K562 (cell line): ENCODE measurements at places on chromosomes 7 and 10.
A peak's percentile ranks its signal among the peaks of the same experiment; 100 is the strongest.

GRCh38 chr7:4849390-4849789 lies 12.4 kb downstream of the PAPOLB start:
- peak; percentile 64 for DNase-seq

DNA sequence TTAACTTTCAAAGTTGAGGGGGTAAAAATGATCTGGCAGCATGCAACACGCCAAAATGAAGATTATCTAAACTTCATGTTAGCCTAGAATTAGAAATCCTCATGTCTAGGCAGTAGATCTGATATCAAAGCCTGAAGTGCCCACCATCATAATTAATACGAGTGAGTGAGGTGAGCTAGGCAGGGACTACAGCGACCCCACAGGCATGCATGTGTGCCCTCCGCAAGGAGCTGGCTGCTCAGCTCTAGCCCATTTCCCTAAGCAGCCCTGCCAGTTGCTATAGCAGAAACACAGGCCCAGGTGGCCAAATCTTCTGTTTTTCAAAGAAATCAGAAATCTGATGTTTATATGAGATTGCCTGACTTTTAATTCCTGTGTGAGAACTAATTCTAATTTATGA lies 93.1 kb upstream of the IFRD1 start:
- DNase-seq: no peak

GRCh38 chr7:70470746-70471145 lies 661.2 kb upstream of the GALNT17 start:
- no peak for DNase-seq

DNA sequence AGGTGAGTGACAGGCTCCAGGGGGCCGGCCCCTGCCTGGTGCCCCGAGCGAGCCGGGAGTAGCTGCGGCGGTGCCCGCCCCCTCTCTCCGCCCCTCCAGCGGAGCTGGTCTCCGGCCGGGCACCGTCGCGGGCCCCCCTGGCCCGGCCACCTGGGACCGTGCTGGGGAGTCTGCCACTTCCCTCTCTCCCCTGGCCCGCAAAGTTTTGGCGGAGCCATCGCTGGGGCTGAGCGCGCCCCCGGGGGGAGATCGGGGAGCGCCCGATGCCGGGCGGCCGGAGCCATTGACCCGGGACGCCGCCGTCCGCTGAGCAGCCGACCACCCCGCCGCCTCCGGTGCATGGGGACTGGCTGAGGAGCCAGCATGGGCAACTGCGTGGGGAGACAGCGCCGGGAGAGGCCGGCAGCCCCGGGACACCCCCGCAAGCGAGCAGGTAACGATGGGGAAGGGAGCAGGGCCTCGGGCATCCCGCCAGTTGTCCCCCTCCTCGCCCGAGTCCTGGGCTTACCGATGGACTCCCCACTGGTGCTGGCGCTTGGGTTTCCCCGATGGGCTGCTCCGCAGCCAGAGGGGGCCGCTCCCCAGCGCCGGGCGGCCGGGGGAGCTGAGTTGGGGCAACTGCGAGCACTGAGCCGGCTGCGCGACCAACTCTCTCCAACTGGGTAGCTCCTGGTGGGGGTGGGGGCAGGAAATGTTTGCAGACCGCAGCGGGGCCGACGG lies at the start of gene UBTD1:
Gene UBTD1 (plus strand): TSS at position 84 of the 720 bp plus-strand sequence. CDS start 280 bp downstream, at position 364.
- DNase-seq: peak; percentile 17

- DNase-seq: no peak
Measured at GRCh38 chr7:21193895-21194294, 234.0 kb upstream of the SP4 start.

DNA sequence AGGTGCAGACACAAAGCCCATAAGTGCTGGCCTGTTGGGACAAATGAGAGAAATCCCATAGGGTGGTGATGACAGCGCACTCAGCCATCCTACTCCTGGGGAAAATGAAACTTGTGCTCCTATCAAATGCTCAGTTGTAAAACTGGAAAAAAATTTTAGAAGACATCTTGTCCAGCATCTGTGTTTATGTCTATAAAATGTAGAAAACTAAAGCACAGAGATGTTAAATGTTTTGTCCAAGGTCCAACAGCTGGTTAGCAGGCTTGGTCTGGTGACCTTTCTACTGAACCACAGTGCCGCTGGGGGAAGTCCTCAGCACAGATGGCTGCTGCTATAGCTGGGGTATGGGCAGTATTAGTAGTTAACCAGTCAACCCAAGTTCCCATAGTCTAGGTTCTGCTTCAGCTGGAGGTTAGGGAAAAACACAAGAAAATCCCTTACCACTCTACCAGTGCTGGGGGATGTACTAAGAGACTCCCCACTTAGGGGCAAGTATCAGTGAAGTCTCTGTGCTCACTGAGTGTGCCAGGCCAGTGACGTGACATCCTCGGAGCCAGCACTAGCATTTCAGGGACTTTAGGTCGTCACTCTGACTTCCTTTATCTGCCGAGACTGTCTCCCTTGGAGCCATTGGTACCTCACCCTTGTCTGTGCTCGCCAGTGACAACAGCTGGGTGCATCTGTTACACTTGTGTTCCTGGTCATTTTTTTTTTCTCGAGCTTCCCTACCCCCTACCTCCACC lies 1.9 kb downstream of the TSPAN33 start:
- no peak for DNase-seq

DNA sequence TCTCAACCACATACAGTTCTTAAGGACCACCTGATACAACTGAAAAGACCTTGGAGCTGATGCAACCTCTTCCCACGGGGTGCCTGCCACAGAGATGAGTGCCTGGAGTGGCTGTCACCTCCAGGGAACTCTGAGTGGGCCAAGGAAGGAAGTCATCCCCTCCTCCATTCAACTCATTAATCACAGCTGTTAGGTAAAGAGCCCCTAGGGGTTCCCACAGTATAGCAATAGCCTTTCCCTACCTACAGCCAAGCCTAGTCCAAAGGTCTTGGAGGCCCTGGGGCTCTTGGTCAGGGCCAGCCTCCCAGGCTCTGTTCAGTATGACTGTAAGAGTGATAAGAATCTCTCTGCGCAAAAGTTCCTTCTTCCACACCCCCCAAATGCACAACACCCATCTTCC lies 70.4 kb upstream of the NFE2L3 start:
- DNase-seq: no peak

DNA sequence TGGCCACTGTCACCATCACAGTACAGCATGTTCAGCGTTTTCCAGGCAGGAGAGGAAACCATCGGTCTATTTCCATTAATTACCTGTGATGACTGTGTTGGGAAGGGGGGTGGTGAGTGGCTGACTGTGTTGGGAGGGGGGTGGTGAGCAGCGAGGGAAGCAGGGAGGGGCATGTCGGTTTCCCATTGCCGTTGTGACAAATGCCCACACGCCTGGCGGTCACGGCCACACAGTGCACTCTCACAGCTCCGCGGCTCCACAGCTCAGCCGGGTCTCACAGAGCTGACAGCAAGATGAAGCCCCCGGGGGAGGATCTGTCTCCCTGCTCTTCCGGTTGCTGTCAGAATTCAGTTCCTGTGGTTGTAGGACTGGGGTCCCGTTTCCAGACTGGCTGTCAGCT lies 39.0 kb downstream of the AP5Z1 start:
- no peak for DNase-seq

DNA sequence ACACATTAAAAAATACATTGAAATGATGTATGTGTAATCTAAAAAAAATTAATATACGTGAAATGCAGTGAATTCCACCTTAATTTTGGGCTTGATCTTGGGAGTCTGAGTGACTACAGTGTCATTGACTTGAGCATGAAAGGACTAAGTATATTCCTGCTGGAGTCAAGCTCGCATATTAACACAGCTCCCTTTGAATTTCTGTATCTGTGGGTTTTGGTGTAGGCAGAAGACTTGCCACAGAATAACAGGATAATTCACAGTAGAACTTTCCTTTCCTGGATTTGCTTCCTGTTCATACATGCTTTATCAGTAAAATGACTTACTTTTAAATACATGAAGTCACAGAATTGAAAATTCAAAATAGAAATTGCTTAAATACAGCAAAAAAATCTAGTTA lies 55.3 kb downstream of the PPP1R9A start:
- no peak for DNase-seq

GRCh38 chr7:97025983-97026714 lies 1.5 kb upstream of the DLX5 start:
- no peak for DNase-seq

GRCh38 chr10:129694184-129694583 lies 227.1 kb downstream of the MGMT start:
- no peak for DNase-seq

- DNase-seq: no peak
Measured at GRCh38 chr7:12596225-12596790, 25.8 kb downstream of the SCIN start.

- DNase-seq: no peak
Measured at GRCh38 chr7:44787041-44787440, 9.4 kb upstream of the PPIA start.

- peak; percentile 99 for DNase-seq
Measured at GRCh38 chr10:71805776-71806703, 32.7 kb upstream of the VSIR start.

GRCh38 chr10:132788180-132788830 lies 2.4 kb upstream of the NKX6-2 start:
- no peak for DNase-seq

DNA sequence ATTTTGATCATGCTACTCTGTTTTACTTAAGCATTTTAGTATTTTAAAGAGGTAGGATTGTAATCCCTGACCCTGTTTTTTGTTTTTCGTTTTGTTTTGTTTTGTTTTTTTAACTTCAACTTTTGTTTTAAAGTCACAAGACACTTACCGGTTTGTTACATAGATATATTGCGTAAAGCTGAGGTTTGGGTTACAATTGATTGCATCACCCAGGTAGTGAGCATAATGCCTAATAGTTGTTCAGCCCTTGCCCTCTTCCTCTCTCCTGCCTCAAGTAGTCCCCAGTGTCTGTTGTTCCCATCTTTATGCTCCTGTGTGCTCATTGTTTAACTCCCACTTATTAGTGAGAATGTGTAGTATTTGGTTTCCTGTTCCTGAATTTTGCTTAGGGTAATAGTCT lies 93.1 kb upstream of the TEX47 start:
- DNase-seq: no peak

GRCh38 chr10:64196638-64197315 lies 675.6 kb downstream of the REEP3 start:
- no peak for DNase-seq

- no peak for DNase-seq
Measured at GRCh38 chr10:106179430-106179829, 985.1 kb downstream of the SORCS1 start.

DNA sequence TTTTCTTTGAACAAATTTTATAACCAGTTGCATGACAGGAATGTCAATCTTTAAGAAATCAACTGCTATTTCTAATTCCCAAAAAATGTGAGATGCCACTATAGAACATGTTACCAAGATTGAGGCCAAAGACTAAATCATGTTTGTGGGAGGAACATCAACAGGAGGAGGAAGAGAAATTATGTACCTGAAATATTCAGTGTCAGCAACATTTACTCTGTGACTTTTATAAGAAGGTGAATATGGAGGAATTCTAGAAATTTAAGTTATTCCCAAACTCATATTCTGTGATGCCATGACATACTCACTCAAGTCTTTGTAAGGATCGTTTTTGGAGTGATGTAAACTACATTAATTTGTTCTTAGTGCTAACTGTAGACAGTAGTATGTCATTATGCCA lies 408.4 kb downstream of the SH2D4B start:
- no peak for DNase-seq
